ENCODE measurements at places on chromosomes 11 and 22. TPM values are rescaled to one million over a fixed set of nuclear protein-coding genes. Genes with fewer than 3 reads are reported as not detected.

GRCh38 chr22:42913874-42914510 is 56.9 kb upstream of the ARFGAP3 start:
- H3K27me3 ChIP-seq: no peaks in the 10 kb centered on the region
- DNase-seq: no peak
- H3K4me1 ChIP-seq: peaks cover under 1% of the 10 kb centered on the region
- H3K4me3 ChIP-seq: no peak overlapping the region

CCDC87 gene
- 1.1 TPM for total RNA-seq

- no peak overlapping the region for H3K27ac ChIP-seq
- no peaks in the 10 kb centered on the region for H3K27me3 ChIP-seq
- no peak overlapping the region for H3K4me3 ChIP-seq
- no peaks in the 10 kb centered on the region for H3K36me3 ChIP-seq
Measured at GRCh38 chr11:92826136-92826535, 143.3 kb upstream of the MTNR1B start.

GRCh38 chr11:124945826-124946225 is 8.2 kb upstream of the CCDC15 start:
- H3K4me3 ChIP-seq: no peak overlapping the region
- H3K27me3 ChIP-seq: no peaks in the 10 kb centered on the region
- no peak for DNase-seq
- no peaks in the 10 kb centered on the region for H3K36me3 ChIP-seq
- H3K4me1 ChIP-seq: peaks cover 5% of the 10 kb centered on the region
- H3K27ac ChIP-seq: no peak overlapping the region

OR10D3 gene
- total RNA-seq: not detected

ZNF70 gene
- 6.5 TPM for total RNA-seq

DNA sequence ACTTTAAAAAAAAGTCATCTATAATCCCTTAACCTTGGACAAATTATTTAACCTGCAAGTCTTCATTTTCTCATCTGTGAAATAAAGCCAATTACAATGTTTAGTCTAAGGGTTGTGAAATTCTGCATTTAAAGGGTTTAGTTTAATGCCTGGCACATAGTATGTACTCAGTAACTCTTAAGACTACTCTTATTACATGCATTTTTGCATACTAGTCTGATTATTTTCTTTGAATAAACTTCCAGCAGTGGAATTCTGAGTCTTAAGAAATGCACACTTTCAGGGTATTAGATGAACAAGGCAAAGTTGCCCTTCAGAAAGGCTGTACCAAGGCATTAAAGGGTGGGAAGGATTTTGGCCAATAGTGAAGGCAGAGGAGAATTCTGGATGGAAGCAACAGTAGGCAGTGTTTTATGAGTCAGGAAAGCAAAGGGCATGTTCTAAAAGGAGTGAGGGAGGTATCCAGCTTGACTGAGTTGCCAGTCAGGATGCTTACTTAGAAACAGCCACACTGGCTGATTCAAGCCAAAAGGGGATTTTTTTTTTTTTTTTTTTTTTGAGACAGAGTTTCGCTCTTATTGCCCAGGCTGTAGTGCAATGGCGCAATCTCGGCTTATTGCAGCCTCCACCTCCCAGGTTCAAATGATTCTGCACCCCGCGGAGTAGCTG is 50.5 kb downstream of the SWAP70 start:
- peaks cover 22% of the 10 kb centered on the region for H3K4me1 ChIP-seq
- DNase-seq: peak; percentile 1
- H3K4me3 ChIP-seq: no peak overlapping the region
- H3K36me3 ChIP-seq: peaks cover 3% of the 10 kb centered on the region

- H3K4me1 ChIP-seq: peaks cover 10% of the 10 kb centered on the region
- peaks cover 21% of the 10 kb centered on the region for H3K36me3 ChIP-seq
- H3K27ac ChIP-seq: no peak overlapping the region
- H3K4me3 ChIP-seq: no peak overlapping the region
- no peaks in the 10 kb centered on the region for H3K27me3 ChIP-seq
Measured at GRCh38 chr11:111851636-111852035, 19.7 kb downstream of the ALG9 start.

DNA sequence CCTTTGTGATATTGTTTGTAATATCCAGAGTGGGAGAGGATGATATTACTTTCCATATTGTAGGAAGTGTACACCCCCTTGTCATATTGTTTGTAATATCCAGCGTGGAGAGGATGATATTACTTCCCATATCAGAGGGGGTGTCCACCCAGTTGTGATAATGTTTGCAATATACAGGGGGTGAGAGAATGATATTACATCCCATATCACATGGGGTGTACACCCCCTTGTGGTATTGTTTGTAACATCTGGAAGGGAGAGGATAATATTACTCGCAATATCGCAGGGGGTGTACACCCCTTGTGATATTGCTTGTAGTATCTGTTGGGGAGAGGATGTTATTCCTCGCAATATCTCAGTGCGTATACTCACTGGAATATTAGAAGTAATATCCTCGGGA is 61.5 kb downstream of the PRSS23 start:
- H3K36me3 ChIP-seq: no peaks in the 10 kb centered on the region

CSNK1E gene
- total RNA-seq: 152 TPM

DNA sequence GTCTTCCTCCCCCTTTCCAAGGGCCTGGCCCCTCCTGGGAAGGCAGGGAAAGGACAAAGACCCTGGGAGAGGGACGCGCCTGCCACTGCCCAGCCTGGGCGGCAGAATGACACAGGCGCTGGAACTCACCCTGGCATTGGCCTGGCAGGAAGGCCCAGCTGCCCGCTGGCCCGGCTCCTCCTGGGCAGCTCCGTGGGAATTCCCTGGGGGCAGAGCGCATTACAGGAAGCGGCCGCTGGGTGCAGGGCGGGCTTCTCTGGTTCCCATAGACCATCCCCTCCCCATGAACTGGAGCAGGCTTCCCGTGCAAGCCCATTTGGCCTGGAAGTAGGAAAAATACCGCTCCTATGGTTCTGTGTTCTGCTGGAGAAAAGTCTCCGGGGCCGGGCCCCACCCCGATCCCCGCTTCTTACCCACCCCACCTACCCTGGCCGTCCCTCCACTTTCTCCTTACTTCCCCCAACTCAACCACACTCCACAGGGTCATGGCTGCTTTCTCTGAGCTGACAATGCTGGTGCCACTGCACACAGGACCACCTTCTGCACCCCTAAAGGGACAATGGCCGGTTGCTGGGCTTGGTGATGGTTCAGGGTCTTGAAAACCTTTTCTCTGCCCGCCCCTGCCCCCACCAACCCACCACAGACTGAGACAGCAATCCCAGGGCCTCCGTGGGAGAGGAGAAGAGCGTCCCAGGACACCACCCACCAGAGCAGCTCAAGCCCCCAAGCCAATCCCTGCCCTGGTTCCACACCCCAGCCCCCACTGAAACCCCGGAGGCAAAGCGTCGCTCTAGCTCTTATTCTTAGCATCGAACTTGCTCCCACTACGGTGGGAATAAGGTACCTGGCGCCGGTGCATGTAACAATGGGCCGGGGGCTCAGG is 58.9 kb downstream of the LINC01488 start:
- no peak overlapping the region for H3K27ac ChIP-seq
- DNase-seq: peak; percentile 91
- no peaks in the 10 kb centered on the region for H3K36me3 ChIP-seq
- H3K27me3 ChIP-seq: no peaks in the 10 kb centered on the region
- peaks cover 18% of the 10 kb centered on the region for H3K4me1 ChIP-seq
- H3K4me3 ChIP-seq: no peak overlapping the region

DNA sequence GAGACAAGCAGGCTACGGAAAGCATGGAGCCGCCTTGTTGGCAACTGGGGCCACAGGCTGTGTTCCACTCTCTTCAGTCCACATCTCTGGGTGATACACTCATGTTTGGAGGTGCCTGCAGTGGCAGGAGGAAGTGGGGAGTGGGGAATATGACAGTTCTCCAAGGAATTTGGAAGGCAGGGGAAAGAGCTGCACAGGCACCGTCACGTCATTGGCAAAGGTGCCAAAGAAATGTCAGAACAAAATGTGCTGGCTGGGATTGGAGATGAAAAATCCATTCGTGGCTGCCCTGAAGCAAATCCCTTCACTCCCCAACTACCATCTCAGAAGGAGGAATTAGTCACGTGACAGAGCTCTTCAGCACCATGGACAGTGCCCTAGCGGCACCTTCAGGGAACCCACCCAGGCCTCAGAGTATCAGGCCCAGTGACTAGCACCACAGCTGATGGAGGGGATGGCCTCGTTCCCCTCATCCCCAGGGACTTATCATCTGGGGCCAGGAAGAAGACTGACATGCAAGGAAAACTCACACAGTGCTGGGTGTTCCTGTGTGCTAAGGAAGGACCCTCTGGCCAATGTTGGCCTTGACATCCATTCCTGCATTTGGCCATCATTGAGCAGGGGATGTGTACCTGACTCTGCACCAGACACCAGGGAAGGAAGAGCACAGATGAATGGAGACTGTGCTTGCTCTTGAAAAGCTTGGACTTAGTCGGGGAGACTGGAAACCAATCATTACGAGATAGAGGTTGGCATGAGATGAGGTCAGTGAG is 48.5 kb upstream of the PRDM11 start:
- no peak overlapping the region for H3K4me3 ChIP-seq
- DNase-seq: no peak
- H3K27ac ChIP-seq: no peak overlapping the region
- H3K36me3 ChIP-seq: no peaks in the 10 kb centered on the region
- peaks cover 19% of the 10 kb centered on the region for H3K4me1 ChIP-seq

DNA sequence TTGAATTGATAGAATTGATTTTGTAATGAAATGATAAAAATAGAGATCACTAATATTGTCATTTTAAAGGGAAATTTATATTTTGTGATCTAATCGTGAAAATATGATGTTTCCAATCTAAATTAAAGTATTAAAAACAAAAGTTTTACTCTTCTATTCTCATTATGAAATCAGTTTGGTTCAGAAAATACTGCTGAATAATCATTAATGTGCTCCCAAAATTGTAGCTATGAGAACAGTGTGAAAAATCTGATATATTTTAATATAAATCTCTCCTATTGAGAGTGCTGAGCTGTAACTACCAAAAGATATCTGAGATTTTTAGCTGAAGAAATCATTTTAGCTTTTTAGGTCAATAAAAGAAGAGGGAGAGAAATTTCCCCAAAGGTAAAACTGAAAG is 287.5 kb upstream of the ANO3 start:
- no peaks in the 10 kb centered on the region for H3K4me1 ChIP-seq
- H3K4me3 ChIP-seq: no peak overlapping the region
- no peaks in the 10 kb centered on the region for H3K27me3 ChIP-seq
- DNase-seq: no peak

- H3K4me1 ChIP-seq: no peaks in the 10 kb centered on the region
- H3K36me3 ChIP-seq: no peaks in the 10 kb centered on the region
- H3K27ac ChIP-seq: no peak overlapping the region
- no peak for DNase-seq
Measured at GRCh38 chr11:107669191-107669740, 42.6 kb downstream of the SLN start.

DNA sequence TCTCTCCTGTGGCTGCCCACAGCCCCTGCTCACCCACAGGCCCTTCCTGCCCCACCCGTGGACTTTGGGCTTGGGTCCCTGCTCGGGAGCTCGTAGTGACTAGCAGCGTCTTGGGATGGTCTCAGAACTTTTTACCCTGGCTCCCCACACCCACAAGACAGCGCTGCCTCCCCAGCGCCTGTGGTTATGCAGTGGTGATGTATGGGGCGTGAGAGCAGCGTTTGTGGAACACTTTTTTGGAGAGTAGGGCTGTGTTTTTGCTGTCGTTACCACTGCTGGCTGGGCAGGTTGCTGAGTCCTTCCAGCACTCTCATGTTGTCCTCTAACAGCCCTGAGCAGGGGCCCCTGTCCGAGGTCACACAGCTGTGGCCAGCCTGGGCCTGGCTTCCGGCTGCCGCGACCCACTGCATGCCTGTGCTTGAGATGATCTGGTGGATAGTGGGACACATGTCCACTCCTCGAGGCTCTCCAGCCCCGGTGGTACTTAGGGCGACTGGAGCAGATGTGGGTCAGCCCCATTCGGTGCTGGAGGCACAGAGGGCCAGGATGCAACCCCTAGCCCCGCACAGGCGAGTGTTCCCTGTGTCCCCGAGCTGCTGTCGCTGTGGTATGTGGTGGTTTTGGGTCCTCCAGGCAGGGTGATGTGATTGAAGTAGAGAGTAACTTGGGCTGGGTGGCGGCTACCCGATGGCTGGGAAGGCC is 7.1 kb upstream of the GRAMD4 start:
- no peak overlapping the region for H3K4me3 ChIP-seq
- no peaks in the 10 kb centered on the region for H3K27me3 ChIP-seq
- H3K27ac ChIP-seq: no peak overlapping the region
- no peaks in the 10 kb centered on the region for H3K36me3 ChIP-seq

GRCh38 chr11:86183694-86184093 is 60.9 kb upstream of the EED start:
- DNase-seq: no peak
- H3K4me1 ChIP-seq: peaks cover 9% of the 10 kb centered on the region
- no peaks in the 10 kb centered on the region for H3K36me3 ChIP-seq
- H3K27ac ChIP-seq: no peak overlapping the region
- H3K27me3 ChIP-seq: no peaks in the 10 kb centered on the region
- H3K4me3 ChIP-seq: no peak overlapping the region

Data from osteoblast (primary cell).